CD4-positive, alpha-beta memory T cell (primary cell): ENCODE measurements at places on chromosomes 6 and 20.

DNA sequence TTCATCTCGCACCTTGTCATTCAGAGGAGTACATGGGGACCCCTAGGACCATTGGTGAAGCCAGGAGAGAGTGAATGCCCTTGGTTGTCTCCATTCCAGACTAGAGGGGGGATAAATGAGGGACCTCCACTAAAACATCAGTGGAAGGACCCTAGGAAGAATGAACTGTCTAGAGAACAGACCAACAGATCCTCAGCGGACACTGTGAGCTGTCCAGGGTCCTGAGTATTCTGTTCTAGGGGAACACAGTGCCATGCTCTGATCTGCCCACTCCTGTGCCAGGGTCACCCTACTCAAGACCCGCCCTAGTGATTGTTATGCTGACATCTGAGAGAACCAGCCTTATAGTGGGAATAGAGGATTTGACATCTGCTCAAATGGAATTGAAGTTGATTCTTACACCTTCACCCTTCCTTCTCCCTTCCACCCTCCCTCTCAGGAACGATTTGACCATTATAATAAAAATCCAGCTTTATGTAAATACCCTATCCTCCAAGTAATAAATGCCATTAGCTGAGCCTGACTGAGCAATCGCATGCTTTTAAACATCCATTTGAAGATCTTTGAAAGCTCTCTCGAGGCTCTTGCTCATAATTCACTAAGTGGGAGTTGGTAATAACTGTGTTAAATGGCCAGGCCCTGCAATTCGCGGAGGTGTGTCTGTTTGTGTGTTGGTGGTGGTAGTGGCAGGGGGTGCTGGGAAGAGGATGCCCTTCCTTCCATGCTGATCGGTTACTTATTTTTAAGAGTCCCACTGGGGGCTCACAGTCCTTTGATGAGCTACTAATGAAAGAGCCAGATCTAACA is 43.6 kb upstream of the SLC32A1 start:
- DNase-seq: no peak

GRCh38 chr6:157510323-157511188 is 129.6 kb downstream of the ZDHHC14 start:
- DNase-seq: no peak

DNA sequence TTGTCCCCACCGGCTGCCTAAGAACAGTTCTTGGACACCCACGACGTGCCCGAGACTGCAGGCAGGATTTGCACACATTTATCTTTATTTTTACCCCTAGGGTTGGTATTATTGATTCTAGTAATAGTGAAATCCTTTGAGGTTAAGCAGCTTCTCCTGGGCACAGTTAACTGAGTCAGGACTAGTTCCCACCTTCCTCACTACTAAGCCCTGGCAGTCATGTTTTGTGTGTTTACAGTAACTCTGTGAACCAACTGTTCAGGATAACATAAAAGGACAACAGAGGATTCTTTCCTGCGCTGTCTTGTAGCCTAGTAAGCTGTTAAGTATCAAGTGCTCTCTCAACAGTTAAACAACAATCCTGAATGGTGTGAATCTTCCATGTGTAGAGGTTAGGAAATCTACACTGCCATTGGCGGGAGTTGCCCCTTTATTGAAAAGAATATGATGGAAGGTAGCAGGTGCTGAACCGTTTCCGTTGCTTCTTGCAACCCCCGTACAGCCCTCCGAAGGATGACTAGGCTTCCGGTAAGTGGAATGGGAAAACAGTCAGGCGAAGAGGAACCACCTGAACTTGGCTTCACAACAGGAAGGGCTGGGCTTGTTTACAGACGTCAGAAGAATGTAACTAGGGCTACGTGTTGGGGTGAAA is 979 bp upstream of the SOD2 start:
- DNase-seq: peak; percentile 78

GRCh38 chr6:15352845-15353244 is 107.0 kb downstream of the JARID2 start:
- DNase-seq: no peak

GRCh38 chr6:115766745-115767462 is 293.8 kb downstream of the FRK start:
- DNase-seq: no peak

- DNase-seq: no peak
Measured at GRCh38 chr20:47412083-47412482, 55.6 kb upstream of the ZMYND8 start.
